Activated CD8-positive, alpha-beta memory T cell treated with anti-CD3 and anti-CD28 coated beads for 4 hours (primary cell): ENCODE measurements at places on chromosomes 12 and 14.
A peak's percentile ranks its signal among the peaks of the same experiment; 100 is the strongest.

GRCh38 chr12:90099288-90099687, 390.6 kb upstream of the ATP2B1 start:
- no peak for DNase-seq

DNA sequence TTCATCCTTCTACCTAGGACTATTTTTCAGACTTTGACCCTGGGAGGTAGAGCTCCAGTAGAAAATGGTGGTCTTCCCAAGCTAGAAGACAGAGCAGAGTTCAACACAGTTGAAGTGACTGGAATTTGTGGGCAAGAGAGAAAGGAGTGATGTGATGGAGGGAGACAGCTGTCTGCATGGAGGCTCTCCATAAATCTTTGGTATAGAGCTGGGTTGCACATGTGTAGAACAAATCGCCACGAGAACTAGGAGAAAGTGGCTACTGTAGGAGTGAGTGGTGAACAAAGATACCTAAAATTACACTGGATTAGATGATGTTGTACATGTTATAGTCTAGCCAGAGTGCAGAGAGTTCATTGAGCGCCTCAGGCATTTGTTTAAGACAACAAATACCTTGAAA, 14.5 kb downstream of the GPR135 start:
- no peak for DNase-seq

- DNase-seq: no peak
Measured at GRCh38 chr12:90883456-90883855, 71.5 kb downstream of the CCER1 start.

- DNase-seq: no peak
Measured at GRCh38 chr14:99330316-99331240, 58.6 kb upstream of the BCL11B start.

GRCh38 chr12:2764398-2764797, 30.4 kb upstream of the FKBP4 start:
- DNase-seq: no peak

DNA sequence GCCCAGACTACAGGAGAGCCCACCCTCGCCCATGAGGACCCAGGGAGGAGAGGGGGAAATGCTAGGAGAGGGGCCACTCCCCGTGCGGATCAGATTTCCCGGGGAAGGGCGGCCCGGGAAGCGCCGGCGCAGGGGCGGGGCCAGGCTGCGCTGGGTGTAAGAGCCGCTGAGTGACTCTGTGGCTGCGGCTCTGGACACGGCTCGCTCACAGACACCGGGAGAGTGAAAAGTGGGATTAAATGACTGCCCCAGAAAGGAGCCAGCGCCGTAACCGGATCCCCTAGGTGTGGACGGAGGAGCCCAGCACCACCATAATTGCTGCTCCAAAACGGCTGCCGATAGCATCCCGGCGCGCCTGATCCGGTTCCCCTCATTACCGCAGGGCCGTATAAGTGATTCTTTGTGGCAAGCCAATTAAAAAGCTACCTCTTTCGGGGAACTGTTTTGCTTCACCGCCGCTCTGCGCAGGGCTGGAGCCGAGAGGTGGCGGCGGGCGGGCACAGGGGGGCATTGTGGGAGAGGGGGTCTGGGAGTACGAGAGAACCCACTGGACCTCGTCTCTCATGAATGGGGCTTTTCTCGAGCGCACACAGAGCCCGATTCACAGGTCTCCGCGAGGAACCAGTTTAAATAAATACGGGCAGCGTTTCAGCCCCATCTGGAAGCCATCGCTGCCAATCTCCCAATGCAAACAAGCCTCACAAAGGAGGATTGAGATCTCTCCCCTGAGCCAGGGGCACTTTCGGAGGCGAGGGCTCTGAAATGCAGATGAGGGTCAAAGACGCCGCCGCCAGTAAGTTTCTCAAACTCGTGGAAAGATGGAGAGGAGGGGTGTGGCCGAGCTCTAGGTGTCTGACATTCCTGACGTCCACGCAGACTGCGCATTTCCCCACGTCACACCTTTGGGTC, 2.5 kb downstream of the COL2A1 start:
- no peak for DNase-seq

DNA sequence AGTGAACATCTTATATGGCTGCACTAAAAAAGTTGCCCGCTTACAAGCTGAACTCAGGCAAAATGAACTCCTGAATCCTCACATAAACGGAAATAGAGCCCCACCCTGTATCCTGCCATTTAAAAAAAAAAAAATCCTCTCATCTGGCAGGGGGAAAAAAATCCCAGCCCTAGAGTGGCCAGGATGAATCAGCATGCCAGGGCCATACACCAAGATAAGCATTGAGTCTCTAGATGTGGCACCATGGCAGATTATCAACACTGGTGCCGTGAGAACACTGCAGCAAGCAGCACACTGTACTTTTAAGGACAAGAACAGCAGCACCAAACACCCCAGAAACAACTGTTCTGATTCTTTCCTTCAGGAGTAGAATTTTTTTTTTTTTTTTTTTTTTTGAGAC, 65.5 kb downstream of the RASSF3 start:
- no peak for DNase-seq

- DNase-seq: no peak
Measured at GRCh38 chr12:90243211-90243610, 534.6 kb upstream of the ATP2B1 start.

DNA sequence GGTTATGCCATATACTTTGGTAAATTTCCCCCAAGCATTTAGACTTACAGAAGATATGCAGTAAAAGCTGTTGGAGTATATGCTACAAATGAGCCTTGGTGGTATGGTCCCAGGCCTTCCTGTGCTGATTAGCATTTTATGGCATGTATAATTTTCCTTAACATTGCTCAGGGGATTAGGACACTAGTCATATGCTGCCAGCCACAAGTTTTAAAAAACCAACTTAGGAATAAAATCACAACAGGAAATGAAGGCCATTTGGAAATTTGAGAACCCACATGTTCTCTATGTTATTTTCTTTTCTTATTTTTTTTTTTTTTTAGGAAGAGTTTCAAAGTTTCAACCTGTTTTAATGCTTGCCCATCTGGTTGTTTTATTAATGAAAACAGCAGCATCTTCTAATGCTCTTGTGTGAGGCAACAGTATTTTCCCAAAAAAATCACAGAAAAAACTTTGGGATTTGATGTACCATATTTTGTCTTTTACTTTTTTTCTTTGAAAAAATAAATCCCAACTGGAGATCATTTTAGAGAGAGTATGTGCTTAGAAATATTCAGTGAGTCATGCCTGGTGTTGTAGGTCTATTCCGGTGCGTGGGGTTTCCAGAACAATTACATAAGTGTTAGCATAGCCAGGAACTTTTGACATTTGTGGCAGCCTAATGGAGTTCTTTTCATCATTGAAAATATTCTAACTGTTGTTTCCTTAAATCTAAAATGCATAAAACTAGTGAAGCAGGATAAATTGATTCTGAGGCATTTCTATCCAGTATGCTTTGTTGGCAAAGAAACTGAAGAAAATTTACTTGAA, 21.7 kb upstream of the DUSP6 start:
- no peak for DNase-seq

- DNase-seq: no peak
Measured at GRCh38 chr12:89225808-89226411, 126.4 kb downstream of the DUSP6 start.

GRCh38 chr12:49920241-49920914, 16.7 kb upstream of the FAIM2 start:
- DNase-seq: no peak

DNA sequence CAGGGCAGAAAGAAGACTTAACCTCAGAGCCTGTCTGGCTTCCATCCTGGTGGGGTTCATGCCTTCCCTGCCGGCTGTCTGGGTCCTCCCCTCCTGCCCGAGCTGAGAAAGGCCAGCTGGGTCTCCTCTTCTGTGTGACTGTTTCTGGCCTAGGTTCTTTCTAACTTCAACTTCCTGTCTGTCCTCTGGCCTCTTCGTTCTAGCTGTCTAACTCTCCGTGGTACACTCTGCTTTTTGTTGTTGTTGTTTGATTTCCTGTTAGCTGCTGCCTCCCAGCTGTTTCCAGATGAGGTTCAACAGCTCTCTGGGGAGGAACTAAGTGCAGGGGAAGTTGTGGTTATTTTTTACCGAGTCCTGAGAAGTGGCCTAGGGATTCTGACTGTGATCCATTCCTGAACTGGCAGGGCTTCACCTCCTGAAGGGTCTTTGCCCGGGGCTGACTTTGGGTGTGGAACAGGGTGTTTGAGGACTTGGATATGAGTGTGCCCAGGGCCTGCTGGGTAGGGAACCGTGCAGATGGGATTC, 3.2 kb downstream of the MLXIP start:
- DNase-seq: no peak

GRCh38 chr14:70622111-70622712, 19.5 kb upstream of the TTC9 start:
- DNase-seq: peak; percentile 18

DNA sequence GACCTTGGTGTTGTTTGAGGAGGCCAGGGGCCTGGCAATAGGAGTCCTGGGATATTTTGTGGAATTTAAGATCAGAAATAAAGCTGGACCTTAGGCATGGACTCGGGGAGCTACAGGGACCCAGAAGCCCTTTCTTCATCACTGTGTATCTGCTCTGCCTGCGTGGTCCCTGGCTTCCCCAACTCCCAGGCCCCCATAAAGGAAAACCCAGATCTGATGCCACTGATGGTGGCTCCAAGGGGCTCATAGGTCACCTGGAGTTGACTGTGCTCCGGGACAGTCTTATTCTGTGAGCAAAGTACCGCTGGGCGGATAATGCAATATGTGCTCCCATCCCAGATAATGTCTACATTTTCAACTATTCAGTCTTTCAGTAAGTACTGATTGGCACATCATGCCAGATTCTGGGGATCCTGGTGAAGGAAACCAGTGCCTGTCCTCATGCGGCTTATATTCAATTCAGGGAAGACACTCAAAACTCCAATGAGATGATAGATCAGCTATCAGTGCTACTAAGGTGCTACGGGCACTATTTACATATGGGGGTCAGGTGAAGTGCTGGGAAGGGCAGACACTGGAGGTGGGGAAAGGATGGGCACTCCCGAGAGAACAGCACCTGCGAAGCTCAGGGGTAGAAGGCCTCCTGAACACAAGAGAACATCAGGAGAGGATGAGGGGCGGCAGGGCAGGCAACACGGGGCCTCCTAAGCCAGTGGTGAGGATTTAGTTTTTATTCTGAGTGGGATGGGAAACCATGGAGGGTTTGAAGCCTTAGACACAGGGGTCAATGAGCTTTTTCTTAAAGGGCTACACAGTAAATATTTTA, 5.5 kb upstream of the SELPLG start:
- no peak for DNase-seq

DNA sequence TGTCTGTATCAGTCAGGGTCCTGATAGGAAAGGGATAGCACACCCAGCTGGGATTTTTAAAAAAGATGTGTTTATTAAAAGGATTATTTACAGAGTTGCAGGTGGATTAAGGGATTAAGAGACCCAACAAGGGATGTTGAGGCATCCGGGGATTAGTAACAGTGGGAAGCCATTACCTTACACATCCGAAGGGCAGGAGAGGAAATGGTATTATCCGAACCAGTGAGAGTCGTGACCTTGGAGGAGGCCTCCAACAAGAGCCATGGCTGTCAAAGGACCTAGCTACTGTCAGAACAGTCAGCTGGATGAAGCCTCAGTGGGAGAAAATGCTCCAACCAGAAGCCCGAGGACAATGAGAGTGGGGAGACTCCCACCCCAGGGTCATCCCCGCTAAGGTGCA, 146.3 kb upstream of the KRAS start:
- no peak for DNase-seq

GRCh38 chr12:94195483-94195882, 47.1 kb downstream of the PLXNC1 start:
- DNase-seq: no peak

- no peak for DNase-seq
Measured at GRCh38 chr14:50859296-50859624, 12.6 kb upstream of the ABHD12B start.

GRCh38 chr12:1310653-1311052, 283.7 kb downstream of the FBXL14 start:
- DNase-seq: no peak

GRCh38 chr12:464484-465267, 4.9 kb downstream of the B4GALNT3 start:
- no peak for DNase-seq

GRCh38 chr12:31210541-31210940, 115.4 kb downstream of the SINHCAF start:
- no peak for DNase-seq

DNA sequence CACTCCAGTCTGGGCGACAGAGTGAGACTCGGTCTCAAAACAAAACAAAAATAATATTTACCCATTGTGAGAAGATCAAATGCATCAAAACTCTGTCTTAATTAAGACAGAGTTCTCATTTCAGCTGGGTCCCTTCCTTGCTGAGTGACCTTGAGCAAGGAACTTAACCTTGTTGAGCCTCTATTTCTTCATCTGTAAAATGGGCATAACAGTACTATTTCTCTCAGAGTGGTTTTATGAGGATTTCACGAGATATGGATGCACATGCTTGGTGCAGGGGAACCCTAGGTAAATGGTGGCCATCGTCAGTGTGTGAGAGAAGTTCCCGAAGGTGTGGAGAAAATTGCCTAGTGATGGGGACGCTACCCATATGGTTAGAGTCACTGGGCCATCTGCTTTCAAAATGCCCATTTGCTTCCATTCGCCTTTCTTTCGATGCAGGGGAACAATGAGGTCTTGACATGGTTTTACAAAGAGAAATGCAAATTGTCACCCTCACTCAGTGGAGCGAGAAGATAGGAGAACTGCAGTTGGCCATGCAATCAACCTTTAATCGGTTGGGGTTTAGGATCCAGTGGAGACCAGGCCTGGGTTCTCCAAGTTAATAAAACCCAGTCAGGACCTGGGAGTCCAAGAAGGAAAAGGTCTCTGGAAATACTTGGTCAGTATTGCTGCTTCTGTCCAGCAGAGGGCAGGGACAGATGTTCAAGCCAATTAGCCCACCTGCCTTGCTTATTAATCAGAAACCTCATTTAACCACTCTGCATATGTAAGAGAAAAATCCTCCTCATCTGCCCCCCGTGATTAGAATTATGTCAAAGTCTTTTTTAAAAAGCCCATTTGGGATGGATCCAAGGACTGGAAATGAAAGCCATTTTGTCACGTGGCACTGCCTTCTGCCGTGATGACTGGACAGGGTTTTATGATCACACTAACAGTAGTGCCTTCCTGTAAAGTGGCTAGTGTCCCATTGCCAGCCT, 37.2 kb downstream of the CFAP251 start:
- no peak for DNase-seq

DNA sequence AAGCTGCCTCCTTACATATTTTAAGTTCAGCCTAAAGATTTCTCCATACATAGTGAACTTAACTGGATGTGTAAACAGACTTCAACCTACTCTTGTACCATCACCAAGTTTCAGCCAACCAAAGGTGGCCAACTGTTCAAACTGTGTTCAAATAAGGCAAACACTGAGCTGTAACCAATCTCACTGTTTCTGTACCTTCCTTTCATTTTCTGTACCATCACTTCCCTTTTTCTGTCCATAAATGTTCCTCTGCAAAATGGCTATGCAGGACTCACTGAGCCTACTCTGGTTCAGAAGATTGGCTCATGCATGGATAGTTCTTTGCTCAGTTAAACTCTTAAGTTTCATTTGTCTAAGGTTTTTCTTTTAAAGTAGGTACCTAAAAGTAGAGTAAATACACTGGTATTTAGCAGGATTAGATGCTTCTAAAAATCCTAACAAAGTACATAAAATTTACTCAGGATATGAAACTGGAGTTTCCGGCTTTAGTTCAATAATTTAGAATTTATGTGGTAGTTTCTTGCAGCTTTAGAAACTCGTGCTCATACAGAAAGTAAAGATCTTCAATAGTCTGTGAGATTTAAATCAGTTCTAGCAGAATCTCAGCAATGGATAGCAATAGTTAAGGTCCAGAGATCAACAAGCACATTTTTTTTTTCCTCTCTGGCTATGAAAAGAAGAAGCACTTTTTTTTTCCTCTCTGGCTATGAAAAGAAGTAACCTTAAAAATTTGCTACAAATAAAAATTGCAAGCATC, 282.0 kb upstream of the PPFIA2 start:
- no peak for DNase-seq
